RWPE2 (cell line): ENCODE measurements at places on chromosomes 3 and 15.

DNA sequence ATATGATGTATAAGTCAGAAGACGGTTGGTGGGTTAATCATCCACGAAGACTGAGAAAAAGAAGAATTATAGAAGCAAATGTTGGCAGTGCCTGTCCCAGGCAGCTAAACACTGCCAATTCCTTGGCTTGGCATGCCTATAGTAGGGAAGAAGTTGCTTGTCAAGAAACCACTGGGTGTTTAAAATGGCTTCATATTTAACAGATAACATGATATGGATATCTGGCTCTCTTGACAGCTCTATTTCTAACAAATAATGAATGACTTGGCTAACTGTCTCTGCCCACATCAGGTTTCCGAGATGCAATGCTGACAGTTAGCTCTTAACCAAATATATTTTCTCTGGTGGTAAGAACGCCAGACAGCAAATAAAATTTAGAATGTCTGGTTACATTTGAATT lies 341.7 kb upstream of the KCNMB2 start:
- no peaks in the 10 kb centered on the region for H3K27me3 ChIP-seq
- H3K4me3 ChIP-seq: no peak overlapping the region
- no peak overlapping the region for H3K27ac ChIP-seq
- peaks cover 21% of the 10 kb centered on the region for H3K4me1 ChIP-seq
- H3K36me3 ChIP-seq: no peaks in the 10 kb centered on the region
- no peak for DNase-seq

GRCh38 chr3:181292984-181293383 lies 303.4 kb upstream of the DNAJC19 start:
- H3K27ac ChIP-seq: no peak overlapping the region
- no peak for DNase-seq
- no peaks in the 10 kb centered on the region for H3K27me3 ChIP-seq
- H3K36me3 ChIP-seq: no peaks in the 10 kb centered on the region
- no peak overlapping the region for H3K4me3 ChIP-seq

DNA sequence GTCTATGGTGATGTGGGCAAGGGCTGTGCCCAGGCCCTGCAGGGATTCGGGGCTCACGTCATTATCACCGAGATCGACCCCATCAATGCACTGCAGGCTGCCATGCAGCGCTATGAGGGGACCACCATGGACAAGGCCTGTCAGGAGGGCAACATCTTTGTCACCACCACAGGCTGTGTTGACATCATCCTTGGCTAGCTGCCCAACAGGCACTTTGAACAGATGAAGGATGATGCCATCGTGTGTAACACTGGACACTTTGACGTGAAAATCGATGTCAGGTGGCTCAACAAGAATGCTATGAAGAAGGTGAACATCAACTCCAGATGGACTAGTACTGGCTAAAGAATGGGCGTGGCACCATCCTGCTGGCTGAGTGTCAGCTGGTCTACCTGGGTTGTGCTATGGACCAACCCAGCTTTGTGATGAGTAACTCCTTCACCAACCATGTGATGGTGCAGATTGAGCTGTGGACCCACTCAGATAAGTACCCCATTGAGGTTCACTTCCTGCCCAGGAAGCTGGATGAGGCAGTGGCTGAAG lies 6.1 kb upstream of the USP8 start:
- DNase-seq: no peak
- H3K27me3 ChIP-seq: no peaks in the 10 kb centered on the region
- H3K4me3 ChIP-seq: no peak overlapping the region
- no peaks in the 10 kb centered on the region for H3K36me3 ChIP-seq
- no peaks in the 10 kb centered on the region for H3K4me1 ChIP-seq
- H3K27ac ChIP-seq: no peak overlapping the region

GRCh38 chr3:108897883-108898282 lies 55.8 kb downstream of the GUCA1C start:
- no peaks in the 10 kb centered on the region for H3K4me1 ChIP-seq
- no peak overlapping the region for H3K4me3 ChIP-seq
- no peak overlapping the region for H3K27ac ChIP-seq
- peaks cover 3% of the 10 kb centered on the region for H3K27me3 ChIP-seq

- H3K27ac ChIP-seq: no peak overlapping the region
- H3K4me1 ChIP-seq: no peaks in the 10 kb centered on the region
- H3K4me3 ChIP-seq: no peak overlapping the region
- no peaks in the 10 kb centered on the region for H3K36me3 ChIP-seq
- H3K27me3 ChIP-seq: no peaks in the 10 kb centered on the region
Observed at GRCh38 chr3:140754936-140755335, 77.1 kb downstream of the TRIM42 start.

GRCh38 chr3:32359766-32360492 lies 31.7 kb upstream of the CMTM7 start:
- no peak overlapping the region for H3K4me3 ChIP-seq
- no peaks in the 10 kb centered on the region for H3K4me1 ChIP-seq
- no peak overlapping the region for H3K27ac ChIP-seq
- no peaks in the 10 kb centered on the region for H3K36me3 ChIP-seq

DNA sequence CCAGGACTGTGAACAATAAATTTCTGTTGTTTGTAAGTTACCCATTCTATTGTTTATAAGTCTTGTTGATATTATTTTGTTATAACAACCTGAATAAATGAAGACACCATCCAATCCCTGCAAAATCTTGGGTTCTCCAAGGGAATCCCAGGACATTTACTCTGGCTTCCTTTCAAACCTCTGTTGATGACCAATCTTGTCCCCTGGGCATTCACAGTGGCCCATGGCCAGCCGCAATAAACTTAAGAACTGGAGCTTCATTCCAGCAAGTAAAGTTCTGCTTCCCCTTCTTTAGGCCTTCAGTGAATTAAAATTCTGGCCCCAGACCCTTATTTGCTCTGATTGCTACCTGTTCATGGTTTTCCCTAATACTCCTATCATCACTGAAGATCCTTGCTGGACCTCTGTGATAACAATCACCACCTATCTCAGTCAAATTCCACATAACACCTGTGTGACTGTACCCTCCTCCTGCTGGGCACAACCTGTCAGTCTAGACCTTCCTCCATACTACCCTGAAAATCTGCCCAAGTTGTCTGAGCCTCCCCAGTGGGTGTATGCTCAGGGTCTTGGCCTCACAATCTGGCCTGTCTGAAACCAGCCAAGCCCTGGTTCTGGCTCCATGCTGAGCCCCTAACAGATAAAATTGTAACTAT lies 153.1 kb downstream of the SEMA6D start:
- DNase-seq: no peak
- H3K4me1 ChIP-seq: peaks cover 4% of the 10 kb centered on the region
- H3K27ac ChIP-seq: no peak overlapping the region
- H3K27me3 ChIP-seq: no peaks in the 10 kb centered on the region
- H3K4me3 ChIP-seq: no peak overlapping the region

DNA sequence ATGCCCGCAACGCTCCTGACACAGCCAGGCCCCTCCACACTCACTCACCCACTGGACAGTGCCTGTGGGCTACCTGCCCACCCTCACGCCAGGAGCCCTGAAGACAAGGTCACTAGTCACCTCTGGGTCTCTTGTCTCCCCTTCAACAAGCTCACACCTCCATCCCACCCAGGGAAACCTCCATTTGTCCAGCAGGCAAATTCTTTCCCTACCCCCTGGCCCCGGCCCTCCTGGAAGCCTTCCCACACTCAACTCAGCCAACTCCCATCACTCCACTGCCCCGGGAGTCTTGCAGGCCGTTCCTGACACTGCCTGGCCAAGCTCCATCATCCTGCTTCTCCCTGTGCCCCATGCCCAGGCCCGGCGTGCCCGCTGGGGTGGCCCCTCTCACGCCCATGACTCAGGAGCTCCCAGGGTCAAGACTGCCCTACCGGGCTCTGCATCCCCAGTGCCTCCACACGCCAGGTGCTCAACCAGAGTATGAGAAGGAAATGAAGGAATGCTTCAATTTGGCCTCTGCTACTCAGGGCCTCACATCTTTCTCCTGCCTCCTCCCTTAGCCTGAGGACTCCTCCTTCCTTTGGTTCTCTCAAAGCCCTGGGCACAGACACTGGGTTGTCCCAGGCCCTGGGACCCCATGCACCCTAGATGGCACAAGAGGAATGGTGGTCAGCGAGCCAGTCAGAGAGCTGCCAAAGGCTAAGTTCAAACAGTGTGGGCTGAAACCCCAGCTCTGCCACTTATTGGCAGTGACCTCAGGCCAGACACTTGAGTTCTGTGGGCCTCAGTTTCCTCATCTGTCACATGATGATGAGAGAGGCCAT lies 88.6 kb downstream of the SEC22A start:
- no peaks in the 10 kb centered on the region for H3K4me1 ChIP-seq
- no peak overlapping the region for H3K4me3 ChIP-seq
- H3K27me3 ChIP-seq: no peaks in the 10 kb centered on the region

- no peak for DNase-seq
- peaks cover 10% of the 10 kb centered on the region for H3K4me1 ChIP-seq
- H3K27ac ChIP-seq: no peak overlapping the region
Observed at GRCh38 chr3:97969541-97969940, 2.7 kb downstream of the RIOX2 start.

DNA sequence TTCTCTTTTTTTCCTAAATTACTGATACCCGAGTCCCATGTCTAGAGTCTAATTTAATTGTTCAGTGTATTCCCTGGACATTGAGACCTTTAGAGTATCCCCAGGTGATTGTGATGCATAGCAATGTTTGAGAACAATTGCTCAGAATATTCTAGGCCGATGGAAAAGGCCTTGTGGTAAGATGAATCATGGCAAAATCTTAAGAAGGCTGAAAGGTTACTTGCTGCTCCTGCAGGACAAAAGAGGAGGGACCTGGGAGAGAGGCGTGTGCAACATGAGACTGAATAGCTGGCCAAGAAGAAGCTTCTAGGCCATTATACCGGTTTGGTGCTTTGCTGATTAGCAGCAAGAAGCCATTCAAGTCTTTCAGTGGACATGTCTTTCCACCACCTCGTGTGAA lies 256.6 kb downstream of the ROBO2 start:
- H3K36me3 ChIP-seq: no peaks in the 10 kb centered on the region
- DNase-seq: no peak
- no peak overlapping the region for H3K27ac ChIP-seq
- H3K27me3 ChIP-seq: no peaks in the 10 kb centered on the region
- H3K4me1 ChIP-seq: no peaks in the 10 kb centered on the region
- H3K4me3 ChIP-seq: no peak overlapping the region

DNA sequence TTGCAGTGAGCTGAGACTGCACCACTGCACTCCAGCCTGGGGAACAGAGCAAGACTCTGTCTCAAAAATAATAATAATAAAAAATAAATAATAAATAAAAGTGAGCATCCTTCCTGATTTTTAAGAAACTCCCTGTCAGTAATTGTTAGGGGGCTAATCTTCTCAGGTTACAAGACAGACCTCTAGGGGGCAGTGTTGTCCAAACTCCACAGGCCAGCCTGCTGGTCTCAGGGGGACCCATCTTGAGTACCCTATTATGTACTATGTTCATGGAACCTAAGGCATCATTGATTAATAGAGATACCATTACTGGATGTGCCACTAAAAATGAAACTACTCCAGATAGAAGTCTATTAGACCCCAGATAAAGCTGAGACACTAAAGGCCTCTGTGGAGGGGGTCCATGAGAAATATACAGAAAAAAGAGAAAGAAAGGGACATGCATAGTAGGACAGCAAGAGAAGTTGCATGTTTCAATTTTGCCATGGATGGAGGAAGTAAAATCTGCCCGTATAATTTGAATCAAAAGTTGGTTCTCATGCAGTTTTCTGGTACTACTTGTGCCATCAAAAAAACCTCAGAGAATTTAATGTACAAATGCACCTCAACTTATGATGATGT lies 85.5 kb upstream of the CDV3 start:
- no peak for DNase-seq
- H3K27me3 ChIP-seq: no peaks in the 10 kb centered on the region
- no peak overlapping the region for H3K4me3 ChIP-seq
- no peaks in the 10 kb centered on the region for H3K4me1 ChIP-seq

GRCh38 chr3:86930181-86930580 lies 60.8 kb downstream of the VGLL3 start:
- H3K4me1 ChIP-seq: no peaks in the 10 kb centered on the region
- H3K27ac ChIP-seq: no peak overlapping the region
- H3K36me3 ChIP-seq: no peaks in the 10 kb centered on the region
- H3K4me3 ChIP-seq: no peak overlapping the region

DNA sequence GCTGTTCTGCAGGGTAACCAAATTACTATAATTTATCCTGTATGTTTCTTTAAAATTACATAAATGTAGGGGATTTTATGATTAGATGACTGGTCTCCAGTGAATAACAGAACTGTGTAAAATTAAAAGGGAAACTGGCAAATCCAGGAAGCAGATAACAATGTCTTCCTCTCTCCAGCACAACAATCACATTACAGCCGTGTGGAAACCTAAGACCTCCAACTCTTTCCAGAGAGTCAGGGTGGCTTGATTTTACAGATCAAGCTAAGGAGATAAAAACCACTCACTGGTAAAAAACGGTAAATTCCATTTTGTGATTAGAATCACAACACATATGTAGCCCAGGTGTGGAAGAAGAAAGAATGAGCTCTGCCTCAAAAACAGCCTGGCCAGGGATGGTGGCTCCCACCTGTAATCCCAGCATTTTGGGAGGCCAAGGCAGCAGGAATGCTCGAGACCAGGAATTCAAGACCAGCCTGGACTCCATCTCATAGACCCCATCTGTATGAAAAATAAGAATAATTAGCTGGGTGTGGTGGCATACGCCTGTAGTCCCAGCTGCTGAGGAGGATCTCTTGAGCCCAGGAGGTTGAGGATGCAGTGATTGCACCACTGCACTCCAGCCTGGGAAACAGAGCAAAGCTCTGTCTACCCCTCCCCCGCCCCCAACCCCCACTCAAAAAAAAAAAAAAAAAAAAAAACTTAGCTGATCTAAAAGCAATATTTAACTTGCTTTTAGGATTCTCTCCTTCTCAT lies 29.0 kb downstream of the IL17RD start:
- H3K4me1 ChIP-seq: no peaks in the 10 kb centered on the region
- H3K27me3 ChIP-seq: no peaks in the 10 kb centered on the region
- no peak overlapping the region for H3K4me3 ChIP-seq
- H3K36me3 ChIP-seq: no peaks in the 10 kb centered on the region

DNA sequence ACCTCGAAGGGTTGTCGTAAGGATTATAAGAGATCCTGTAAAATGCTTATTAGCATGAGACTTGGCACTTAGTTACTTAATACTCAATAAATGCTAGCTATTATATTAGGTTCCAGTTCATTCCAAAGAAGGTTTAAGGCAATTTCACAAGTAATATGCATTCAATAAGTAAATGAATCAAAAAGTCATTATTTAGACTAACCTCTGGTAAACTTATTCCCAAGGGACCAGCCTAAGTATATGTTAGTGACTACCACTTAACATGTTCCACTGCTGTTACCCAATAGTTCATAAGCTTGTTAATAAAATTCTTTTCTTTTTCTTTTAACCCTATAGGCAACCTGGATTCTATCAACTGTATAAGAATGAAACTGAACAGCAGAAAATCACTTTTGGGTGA lies 5.1 kb downstream of the PDCD10 start:
- no peak overlapping the region for H3K4me3 ChIP-seq
- H3K27me3 ChIP-seq: no peaks in the 10 kb centered on the region
- H3K27ac ChIP-seq: no peak overlapping the region
- peaks cover 34% of the 10 kb centered on the region for H3K4me1 ChIP-seq
- no peak for DNase-seq

- H3K4me3 ChIP-seq: no peak overlapping the region
- H3K36me3 ChIP-seq: no peaks in the 10 kb centered on the region
- H3K27me3 ChIP-seq: no peaks in the 10 kb centered on the region
- DNase-seq: no peak
- no peaks in the 10 kb centered on the region for H3K4me1 ChIP-seq
- H3K27ac ChIP-seq: no peak overlapping the region
Observed at GRCh38 chr3:21377071-21377769, 373.8 kb downstream of the ZNF385D start.
